ENCODE measurements at places on chromosomes 13 and 19.

GRCh38 chr13:91722267-91722884, 324.0 kb downstream of the GPC5 start:
- peaks cover 5% of the 10 kb centered on the region for H3K27me3 ChIP-seq
- no peaks in the 10 kb centered on the region for H3K4me1 ChIP-seq
- no peak overlapping the region for H3K27ac ChIP-seq
- DNase-seq: no peak

GRCh38 chr13:91557328-91558090, 159.1 kb downstream of the GPC5 start:
- H3K36me3 ChIP-seq: no peaks in the 10 kb centered on the region
- DNase-seq: no peak
- no peak overlapping the region for H3K27ac ChIP-seq
- H3K4me1 ChIP-seq: no peaks in the 10 kb centered on the region

DNA sequence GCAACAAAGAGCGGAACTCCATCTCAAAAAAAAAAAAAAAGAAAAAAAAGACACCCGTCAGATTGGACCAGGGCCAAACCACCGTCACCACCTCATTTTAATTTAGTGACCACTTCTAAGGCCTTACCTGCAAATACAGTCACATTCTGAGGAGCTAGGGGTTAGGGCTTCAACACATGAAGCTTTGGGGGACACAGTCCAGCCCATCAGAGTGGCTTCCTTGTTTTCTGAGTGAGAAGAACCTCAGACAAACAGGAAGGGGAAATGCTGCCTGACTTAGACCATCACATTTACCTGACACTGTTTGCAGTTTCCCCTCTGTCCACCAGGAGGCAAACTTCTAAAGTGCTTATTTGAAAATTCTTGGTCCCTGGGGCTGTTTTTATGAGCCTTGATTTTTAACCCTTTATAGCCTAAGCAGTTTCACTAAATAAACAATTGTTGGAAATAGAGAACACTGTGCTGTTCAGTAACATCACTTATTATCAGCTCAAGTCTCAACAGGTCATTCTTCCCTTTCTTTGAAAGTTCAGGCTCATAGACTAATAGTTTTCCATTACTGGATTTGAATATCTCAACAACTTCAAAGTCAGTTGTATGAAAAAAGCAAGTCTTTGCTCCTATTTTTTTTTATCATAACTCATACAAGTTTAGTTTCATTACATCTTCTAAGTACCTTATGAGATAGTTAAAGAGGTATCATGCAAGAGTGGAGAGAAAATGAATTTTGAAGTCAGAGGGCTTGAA, 74.9 kb upstream of the WASF3 start:
- H3K36me3 ChIP-seq: no peaks in the 10 kb centered on the region
- DNase-seq: peak; percentile 46
- peaks cover 2% of the 10 kb centered on the region for H3K27me3 ChIP-seq
- H3K27ac ChIP-seq: no peak overlapping the region
- peaks cover under 1% of the 10 kb centered on the region for H3K4me1 ChIP-seq

DNA sequence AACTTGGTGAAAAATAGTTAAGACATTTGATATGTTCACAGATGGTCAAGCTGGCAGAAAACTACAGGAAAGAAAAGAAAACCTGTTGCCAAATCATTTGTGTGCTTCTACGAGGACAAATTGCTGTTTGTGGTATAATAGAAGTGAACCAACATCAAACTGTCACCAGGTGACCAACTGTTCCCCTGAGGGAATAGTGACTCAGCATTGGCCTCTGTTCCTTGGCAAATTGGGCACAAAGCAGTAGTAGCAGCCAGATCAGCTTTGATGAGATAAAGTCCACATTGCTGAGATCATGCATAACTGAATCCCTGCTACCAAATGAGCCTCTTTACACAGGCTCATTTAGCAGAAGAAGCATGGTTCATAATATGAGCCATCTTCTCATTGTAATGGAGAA, 103.5 kb downstream of the POSTN start:
- H3K36me3 ChIP-seq: no peaks in the 10 kb centered on the region
- H3K4me3 ChIP-seq: no peak overlapping the region
- no peaks in the 10 kb centered on the region for H3K27me3 ChIP-seq
- peaks cover 4% of the 10 kb centered on the region for H3K4me1 ChIP-seq
- no peak overlapping the region for H3K27ac ChIP-seq

- H3K4me1 ChIP-seq: peaks cover 3% of the 10 kb centered on the region
- H3K27ac ChIP-seq: peak overlapping the region; percentile 82
- H3K36me3 ChIP-seq: peaks cover 4% of the 10 kb centered on the region
- no peak for DNase-seq
- no peak overlapping the region for H3K4me3 ChIP-seq
These were observed 82.5 kb downstream of the DHRS12 start for GRCh38 chr13:51721496-51721895.

- H3K36me3 ChIP-seq: peaks cover 3% of the 10 kb centered on the region
- no peak overlapping the region for H3K4me3 ChIP-seq
- no peak for DNase-seq
- H3K4me1 ChIP-seq: peaks cover 5% of the 10 kb centered on the region
These were observed 19.4 kb upstream of the MBNL2 start for GRCh38 chr13:97202761-97203160.

Measured in progenitor cell of endocrine pancreas (in vitro differentiated cells).